ENCODE measurements at places on chromosomes 13 and 19. TPM values are rescaled to one million over a fixed set of nuclear protein-coding genes. Genes with fewer than 3 reads are reported as not detected.

The ARRDC5 gene
- total RNA-seq, result not detected

The PODNL1 gene
- total RNA-seq, result under 0.01 TPM

The SHC2 gene
- total RNA-seq, result 1.0 TPM

The GRK1 gene
- not detected for total RNA-seq

The PNMA8B gene
- total RNA-seq, result 0.31 TPM

The OVOL3 gene
- total RNA-seq, result not detected

The CEACAM16 gene
- total RNA-seq, result not detected

The ZBTB7A gene
- 31.0 TPM for total RNA-seq

The ZNF578 gene
- 0.69 TPM for total RNA-seq

The ACER1 gene
- not detected for total RNA-seq
